ENCODE measurements at places on chromosomes 5 and 9. TPM values are rescaled to one million over a fixed set of nuclear protein-coding genes. Genes with fewer than 3 reads are reported as not detected.

Gene IRX2
- not detected for total RNA-seq

Gene COL27A1
- 17.8 TPM for total RNA-seq

Gene ACTBL2
- not detected for total RNA-seq

Gene LCP2
- total RNA-seq, result not detected

Gene ATP6V1G1
- total RNA-seq, result 112 TPM

Gene AFAP1L1
- 98.3 TPM for total RNA-seq

Gene PCDHGA7
- 4.6 TPM for total RNA-seq

Gene PDE8B
- total RNA-seq, result 0.10 TPM

Gene SPATA6L
- total RNA-seq, result 3.1 TPM

Gene SEPTIN8
- 47.9 TPM for total RNA-seq

Gene MYMK
- total RNA-seq, result not detected

Gene RFESD
- 1.4 TPM for total RNA-seq

Gene PCDHGA10
- 9.6 TPM for total RNA-seq

Gene ZBTB34
- total RNA-seq, result 12.8 TPM

Gene MLANA
- not detected for total RNA-seq

Gene TLX3
- not detected for total RNA-seq

Gene ANKRD33B
- 6.9 TPM for total RNA-seq

Gene ZNF300
- 5.3 TPM for total RNA-seq

Gene NINJ1
- total RNA-seq, result 45.9 TPM

Gene BICD2
- 54.2 TPM for total RNA-seq

All from vein endothelial cell (primary cell).